Activated naive CD4-positive, alpha-beta T cell treated with anti-CD3 and anti-CD28 coated beads, Interleukin-2, amount 10 ng/mL, durations not matched to agents 7 days and 5 days (primary cell): ENCODE measurements at places on chromosomes 16 and 17.
A peak's percentile ranks its signal among the peaks of the same experiment; 100 is the strongest.

DNA sequence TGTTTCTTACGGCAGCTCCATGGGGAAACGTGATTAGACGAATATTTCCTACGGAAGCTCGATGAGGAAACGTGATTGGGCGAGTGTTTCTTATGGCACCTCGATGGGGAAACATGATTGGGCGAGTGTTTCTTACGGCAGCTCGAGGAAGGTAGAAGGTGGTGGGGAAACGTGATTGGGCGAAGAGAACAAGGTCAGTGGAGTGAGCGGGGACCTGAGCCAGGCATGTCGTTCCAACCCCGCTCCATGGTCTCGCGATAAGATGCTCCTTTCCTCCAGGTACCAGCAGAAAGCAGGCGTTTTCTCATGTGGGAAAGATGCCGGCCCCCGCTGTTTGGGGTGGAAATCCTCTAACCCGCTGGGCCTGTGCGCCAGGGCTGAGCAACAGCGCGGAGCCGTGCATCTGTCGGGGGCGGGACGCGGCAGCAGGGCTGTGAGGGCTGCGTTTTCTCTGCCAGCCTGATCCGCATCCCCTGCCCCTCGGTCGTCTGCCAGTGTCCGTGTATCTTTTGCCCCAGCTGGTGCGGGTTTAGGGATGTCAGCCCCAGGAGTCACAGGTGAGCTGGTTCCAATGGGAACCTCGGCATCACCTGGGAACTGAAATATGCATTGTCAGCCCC is 25.6 kb upstream of the DOC2B start:
- H3K27me3 ChIP-seq, result peaks cover 27% of the 10 kb centered on the region
- H3K4me3 ChIP-seq, result no peak overlapping the region
- H3K36me3 ChIP-seq, result no peaks in the 10 kb centered on the region
- H3K27ac ChIP-seq, result no peak overlapping the region
- H3K4me1 ChIP-seq, result no peaks in the 10 kb centered on the region

- no peak overlapping the region for H3K27ac ChIP-seq
- H3K27me3 ChIP-seq, result peaks cover 21% of the 10 kb centered on the region
- H3K36me3 ChIP-seq, result peaks cover 6% of the 10 kb centered on the region
- H3K4me1 ChIP-seq, result peaks cover 17% of the 10 kb centered on the region
Observed at GRCh38 chr17:3979290-3979611, 15.0 kb upstream of the ATP2A3 start.

- H3K4me1 ChIP-seq, result peaks cover 6% of the 10 kb centered on the region
- DNase-seq, result no peak
- peaks cover 60% of the 10 kb centered on the region for H3K27me3 ChIP-seq
Observed at GRCh38 chr16:75293772-75294171, 42.3 kb upstream of the BCAR1 start.

GRCh38 chr16:87447323-87447722 is 45.5 kb downstream of the ZCCHC14 start:
- peaks cover 18% of the 10 kb centered on the region for H3K36me3 ChIP-seq
- no peaks in the 10 kb centered on the region for H3K4me1 ChIP-seq
- no peak for DNase-seq
- H3K27ac ChIP-seq, result no peak overlapping the region

DNA sequence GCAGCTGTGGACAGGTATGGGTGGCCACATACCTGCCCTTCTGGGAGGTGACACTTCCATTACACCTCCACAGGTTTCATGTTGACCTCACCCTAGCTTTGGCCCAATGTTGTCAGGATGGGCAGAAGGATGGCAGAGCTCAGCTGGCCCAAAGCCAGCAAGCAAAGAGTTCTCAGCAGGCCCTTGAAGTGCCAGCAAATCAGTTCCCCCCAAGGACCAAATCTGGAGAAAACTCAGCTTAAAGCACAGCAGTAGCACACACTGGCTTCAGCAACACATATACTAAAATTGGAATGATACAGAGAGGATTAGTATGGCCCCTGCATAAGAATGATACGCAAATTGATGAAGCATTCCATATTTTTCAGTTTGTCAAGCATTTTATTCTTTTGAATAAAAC is 13.4 kb downstream of the ARL4D start:
- DNase-seq, result no peak
- no peak overlapping the region for H3K4me3 ChIP-seq
- no peak overlapping the region for H3K27ac ChIP-seq

DNA sequence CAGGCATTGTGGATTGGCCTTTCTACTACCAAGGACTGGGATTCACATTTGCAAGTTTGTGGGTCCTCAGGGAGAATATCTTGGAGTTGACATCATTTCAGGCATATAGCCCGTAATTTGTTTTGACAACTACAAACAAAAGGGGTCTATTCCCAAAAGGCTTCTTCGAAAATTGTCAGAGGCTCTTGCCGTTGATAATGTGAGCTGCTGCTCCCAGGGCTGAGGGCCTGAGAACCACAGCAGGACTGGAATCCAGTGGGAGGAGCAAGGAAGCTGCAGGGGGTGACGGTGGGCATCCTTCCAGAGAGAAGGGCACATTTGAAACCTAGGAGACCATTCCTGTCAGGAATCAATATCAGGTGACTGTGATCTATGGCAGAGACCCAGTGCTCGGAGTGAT is 761.6 kb upstream of the RBFOX1 start:
- H3K36me3 ChIP-seq, result no peaks in the 10 kb centered on the region
- no peak for DNase-seq

GRCh38 chr17:49990921-49991320 is 4.1 kb downstream of the DLX3 start:
- H3K4me3 ChIP-seq, result no peak overlapping the region
- no peak overlapping the region for H3K27ac ChIP-seq
- peaks cover 24% of the 10 kb centered on the region for H3K4me1 ChIP-seq
- DNase-seq, result no peak
- peaks cover 6% of the 10 kb centered on the region for H3K36me3 ChIP-seq

GRCh38 chr17:77887110-77887463 is 71.4 kb upstream of the TNRC6C start:
- no peak for DNase-seq
- H3K27me3 ChIP-seq, result peaks cover 84% of the 10 kb centered on the region
- H3K4me1 ChIP-seq, result peaks cover 51% of the 10 kb centered on the region
- H3K36me3 ChIP-seq, result no peaks in the 10 kb centered on the region

GRCh38 chr16:1010251-1010650 is 28.7 kb downstream of the SOX8 start:
- H3K36me3 ChIP-seq, result no peaks in the 10 kb centered on the region
- no peak overlapping the region for H3K27ac ChIP-seq
- H3K27me3 ChIP-seq, result peaks cover 64% of the 10 kb centered on the region
- peaks cover 4% of the 10 kb centered on the region for H3K4me1 ChIP-seq

- H3K4me3 ChIP-seq, result peak overlapping the region; percentile 91
- peaks cover 62% of the 10 kb centered on the region for H3K4me1 ChIP-seq
- peaks cover 4% of the 10 kb centered on the region for H3K27me3 ChIP-seq
- H3K36me3 ChIP-seq, result peaks cover 78% of the 10 kb centered on the region
- no peak for DNase-seq
Observed at GRCh38 chr17:35239823-35240222, 3.0 kb upstream of the SLFN5 start.

- no peaks in the 10 kb centered on the region for H3K36me3 ChIP-seq
- no peak overlapping the region for H3K4me3 ChIP-seq
- H3K27ac ChIP-seq, result no peak overlapping the region
- H3K4me1 ChIP-seq, result no peaks in the 10 kb centered on the region
- no peak for DNase-seq
Observed at GRCh38 chr16:78390508-78391324, 291.3 kb downstream of the WWOX start.

DNA sequence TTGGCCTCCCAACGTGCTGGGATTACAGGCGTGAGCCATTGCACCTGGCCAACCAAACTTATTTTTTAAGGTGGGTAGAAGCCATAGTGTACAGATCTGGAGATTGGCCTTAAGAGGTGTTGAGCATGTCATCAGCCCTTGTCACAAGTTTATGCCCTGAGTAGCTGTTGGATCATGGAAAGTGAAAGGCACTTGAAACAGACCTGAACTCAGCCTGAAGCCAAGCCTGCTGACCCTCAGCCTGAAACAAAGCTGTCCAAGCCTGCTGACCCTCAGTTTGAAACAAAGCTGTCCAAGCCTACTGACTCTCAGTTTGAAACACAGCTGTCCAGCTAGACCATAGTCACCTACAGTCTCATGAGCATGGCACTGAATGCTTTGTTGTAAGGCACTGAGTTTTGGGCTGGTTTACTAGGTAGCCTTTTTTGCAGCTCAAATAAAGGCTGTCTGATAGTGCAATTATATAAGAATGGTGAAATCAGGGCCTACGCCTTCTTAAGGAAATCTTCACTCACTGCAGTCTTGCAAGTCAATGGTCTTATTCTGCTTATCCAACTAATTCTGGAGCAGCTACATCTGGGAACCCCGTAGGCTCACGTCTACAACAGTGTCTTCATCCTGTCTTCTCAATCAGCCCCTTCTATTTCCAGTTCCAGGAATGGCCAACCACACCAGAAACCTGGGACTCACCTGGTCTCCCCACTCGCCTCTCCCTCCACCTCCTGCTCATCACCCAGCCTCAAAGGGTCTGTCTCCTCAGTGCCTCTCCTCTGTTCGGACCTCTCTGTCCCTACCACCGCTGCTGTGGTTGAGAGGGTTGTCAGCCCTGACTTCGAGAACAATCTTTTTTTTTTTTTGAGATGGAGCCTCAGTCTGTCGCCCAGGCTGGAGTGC is 2.9 kb upstream of the NPIPB15 start:
- H3K4me3 ChIP-seq, result no peak overlapping the region
- no peaks in the 10 kb centered on the region for H3K36me3 ChIP-seq

- no peak for DNase-seq
- peaks cover 7% of the 10 kb centered on the region for H3K36me3 ChIP-seq
- peaks cover 37% of the 10 kb centered on the region for H3K4me1 ChIP-seq
- peak overlapping the region; percentile 96 for H3K4me3 ChIP-seq
- peaks cover 33% of the 10 kb centered on the region for H3K27me3 ChIP-seq
- H3K27ac ChIP-seq, result peak overlapping the region; percentile 89
Observed at GRCh38 chr17:44122816-44123355, 555 bp downstream of the HDAC5 start.

DNA sequence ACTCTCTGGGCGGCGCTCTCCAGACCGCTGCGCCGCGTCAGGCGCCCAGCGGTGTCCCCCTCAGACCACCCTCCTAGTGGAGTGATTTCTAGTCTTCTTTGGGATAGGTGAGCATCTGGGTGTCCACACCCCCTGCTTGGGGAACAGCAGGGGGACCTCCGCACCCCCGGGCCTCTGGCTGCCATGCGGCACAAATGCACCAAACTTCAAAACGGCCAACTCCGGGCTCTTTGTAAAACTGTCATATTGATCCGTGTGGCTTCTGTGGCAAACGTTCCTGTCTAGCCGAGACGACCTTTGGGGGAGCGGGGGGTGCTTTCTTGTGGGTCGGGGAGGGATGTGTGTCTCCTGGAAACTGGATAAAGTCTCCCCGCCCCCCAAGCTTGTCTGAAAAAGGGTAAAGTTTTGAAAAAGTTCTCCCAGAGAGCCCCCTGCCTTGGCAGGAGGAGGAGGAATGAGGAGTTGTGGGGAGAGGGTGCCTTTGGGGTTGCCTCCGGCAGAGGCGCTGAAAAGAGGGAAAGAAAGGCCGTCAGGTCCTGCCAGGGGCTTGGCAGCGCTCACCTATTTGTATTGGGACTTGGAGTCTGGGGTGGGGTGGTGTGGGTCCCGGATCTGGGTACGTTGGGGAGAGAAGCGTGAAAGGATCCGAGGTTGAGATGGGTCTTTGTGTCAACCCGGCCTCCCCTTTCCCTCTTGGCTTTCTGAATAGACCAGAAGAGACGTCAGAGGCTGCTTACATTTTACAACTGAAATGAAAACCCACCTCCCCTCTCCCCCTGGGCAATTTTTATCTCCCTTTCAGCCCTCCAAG is 2.2 kb upstream of the CHD3 start:
- H3K27ac ChIP-seq, result no peak overlapping the region
- no peak overlapping the region for H3K4me3 ChIP-seq
- H3K27me3 ChIP-seq, result no peaks in the 10 kb centered on the region
- H3K4me1 ChIP-seq, result peaks cover 15% of the 10 kb centered on the region
- peaks cover 26% of the 10 kb centered on the region for H3K36me3 ChIP-seq
- peak; percentile 73 for DNase-seq

- no peaks in the 10 kb centered on the region for H3K36me3 ChIP-seq
- no peak for DNase-seq
- no peaks in the 10 kb centered on the region for H3K4me1 ChIP-seq
- H3K27ac ChIP-seq, result no peak overlapping the region
- no peak overlapping the region for H3K4me3 ChIP-seq
Observed at GRCh38 chr17:9842057-9842758, 16.5 kb downstream of the GLP2R start.

- no peak for DNase-seq
- peaks cover 21% of the 10 kb centered on the region for H3K4me1 ChIP-seq
- H3K27me3 ChIP-seq, result peaks cover 3% of the 10 kb centered on the region
- H3K4me3 ChIP-seq, result no peak overlapping the region
- no peaks in the 10 kb centered on the region for H3K36me3 ChIP-seq
Observed at GRCh38 chr16:79380995-79381602, 219.4 kb downstream of the MAF start.

DNA sequence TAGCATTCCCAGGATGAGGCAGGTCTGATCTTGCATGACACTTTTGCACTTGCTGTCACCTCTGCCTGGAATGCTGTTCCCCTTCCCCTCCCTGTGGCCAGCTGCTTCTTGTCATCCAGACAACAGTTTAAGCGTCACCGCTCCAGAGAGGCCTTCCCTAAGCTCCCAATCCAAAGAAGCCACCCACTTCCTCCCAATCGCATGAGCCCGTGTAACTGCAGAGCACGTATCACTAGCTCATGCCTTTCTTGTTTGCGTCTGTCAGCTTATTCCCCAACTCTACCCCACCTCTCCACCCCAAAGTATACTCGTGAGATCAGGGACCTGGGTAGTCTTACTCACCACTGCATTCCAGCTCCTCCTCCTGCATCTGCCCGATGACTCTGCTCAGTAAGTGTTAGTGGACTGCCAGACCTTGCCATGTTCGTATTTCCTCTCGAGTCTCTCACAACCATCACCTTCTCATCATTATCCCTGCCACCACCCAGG is 92.8 kb downstream of the GAS7 start:
- no peaks in the 10 kb centered on the region for H3K4me1 ChIP-seq
- no peak for DNase-seq
- no peak overlapping the region for H3K4me3 ChIP-seq

DNA sequence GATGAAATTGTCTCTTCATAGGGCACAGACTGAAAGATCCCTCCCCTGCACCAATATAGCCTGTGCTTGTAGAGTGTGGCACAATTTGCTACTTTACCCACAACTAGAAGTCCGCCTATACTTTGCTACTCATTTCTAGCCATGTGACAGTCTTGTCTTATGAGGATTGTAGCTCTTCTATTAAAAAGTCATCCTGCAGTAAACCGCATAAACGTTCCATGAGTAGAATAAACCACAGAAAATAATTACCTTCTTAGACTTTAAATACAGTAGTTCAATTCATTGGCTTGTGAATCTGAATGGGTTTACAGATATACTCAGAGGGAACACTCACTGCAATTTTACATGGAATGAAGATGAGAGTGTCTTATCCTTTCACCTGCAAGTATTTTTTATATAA is 4.4 kb downstream of the KRT27 start:
- H3K4me3 ChIP-seq, result no peak overlapping the region
- no peaks in the 10 kb centered on the region for H3K36me3 ChIP-seq
- no peak for DNase-seq
- peaks cover 42% of the 10 kb centered on the region for H3K27me3 ChIP-seq
- H3K4me1 ChIP-seq, result no peaks in the 10 kb centered on the region
- H3K27ac ChIP-seq, result no peak overlapping the region

DNA sequence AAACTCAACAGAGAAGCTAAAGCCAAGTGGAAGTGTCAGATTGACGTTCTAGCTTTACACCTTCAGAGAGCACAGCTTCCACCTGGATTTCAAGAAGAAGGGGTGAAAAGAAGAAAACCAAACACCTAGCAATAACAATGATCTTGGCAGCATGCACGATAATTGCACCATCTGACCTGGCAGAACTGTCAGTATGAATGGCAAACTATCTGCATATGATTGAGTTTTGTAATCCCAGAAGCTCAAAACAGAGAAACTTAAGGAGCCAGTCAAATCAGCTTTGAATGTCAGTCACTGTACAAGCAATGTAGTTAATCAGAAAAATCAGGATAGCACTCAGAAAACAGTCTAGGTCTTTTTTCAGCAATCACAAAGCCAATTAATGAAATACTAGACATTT is 427.1 kb downstream of the ZFHX3 start:
- no peaks in the 10 kb centered on the region for H3K36me3 ChIP-seq
- H3K4me3 ChIP-seq, result no peak overlapping the region
- DNase-seq, result no peak
- H3K4me1 ChIP-seq, result no peaks in the 10 kb centered on the region
